DMS 273 treated with DMSO at 0.1 percent for 48 hours (cell line): ENCODE measurements at places on chromosomes 6 and 20.

DNA sequence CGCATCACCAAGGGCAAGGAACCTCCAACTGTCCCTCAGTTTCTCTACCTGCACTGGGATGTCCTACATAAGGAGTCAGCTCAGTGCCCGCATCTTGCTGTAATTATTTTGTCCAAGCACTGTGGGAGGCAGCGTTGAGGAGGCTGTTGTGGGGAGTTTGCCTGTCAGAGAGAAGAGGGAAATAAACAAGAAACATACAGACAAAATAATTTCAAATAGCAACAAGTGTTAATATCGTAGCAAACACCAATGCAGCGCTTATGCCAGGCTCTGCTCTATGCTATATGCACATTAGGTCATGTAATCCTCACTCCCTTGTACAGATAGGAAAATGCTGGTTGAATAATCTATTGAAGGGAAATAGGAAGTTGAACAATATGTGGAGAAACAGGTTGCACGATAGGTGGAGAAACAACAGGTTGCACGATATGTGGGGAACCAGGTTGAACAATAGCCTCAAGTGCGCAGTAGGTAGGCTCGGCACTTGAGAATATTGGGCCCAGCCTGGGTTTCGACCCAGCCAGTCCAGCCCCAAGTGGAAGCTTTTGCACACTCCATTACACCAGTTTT, 91.2 kb upstream of the SIRPA start:
- no peak for DNase-seq

GRCh38 chr6:155103816-155104366, 108.8 kb downstream of the TIAM2 start:
- no peak for DNase-seq

DNA sequence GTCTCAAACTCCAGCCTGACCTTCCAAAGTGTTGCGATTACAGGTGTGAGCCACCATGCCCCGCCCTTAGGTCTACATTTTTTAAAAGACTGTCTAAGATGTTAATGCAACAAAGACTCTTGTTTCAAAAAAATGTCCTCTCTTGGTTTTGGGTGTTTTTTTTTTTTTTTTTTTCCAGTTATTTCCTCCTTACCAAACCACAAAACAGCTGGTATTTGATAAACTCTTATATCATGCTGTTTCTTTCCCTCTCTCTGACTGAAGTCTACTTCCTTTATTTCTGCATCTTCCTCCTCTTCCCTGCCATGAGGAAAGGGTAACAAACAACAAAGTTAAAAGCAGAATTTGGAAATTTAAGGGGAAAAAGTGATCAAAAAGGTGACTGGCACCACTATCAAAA, 21.2 kb downstream of the STK38 start:
- DNase-seq = no peak

GRCh38 chr6:20841806-20842205, 307.5 kb downstream of the CDKAL1 start:
- DNase-seq = no peak

DNA sequence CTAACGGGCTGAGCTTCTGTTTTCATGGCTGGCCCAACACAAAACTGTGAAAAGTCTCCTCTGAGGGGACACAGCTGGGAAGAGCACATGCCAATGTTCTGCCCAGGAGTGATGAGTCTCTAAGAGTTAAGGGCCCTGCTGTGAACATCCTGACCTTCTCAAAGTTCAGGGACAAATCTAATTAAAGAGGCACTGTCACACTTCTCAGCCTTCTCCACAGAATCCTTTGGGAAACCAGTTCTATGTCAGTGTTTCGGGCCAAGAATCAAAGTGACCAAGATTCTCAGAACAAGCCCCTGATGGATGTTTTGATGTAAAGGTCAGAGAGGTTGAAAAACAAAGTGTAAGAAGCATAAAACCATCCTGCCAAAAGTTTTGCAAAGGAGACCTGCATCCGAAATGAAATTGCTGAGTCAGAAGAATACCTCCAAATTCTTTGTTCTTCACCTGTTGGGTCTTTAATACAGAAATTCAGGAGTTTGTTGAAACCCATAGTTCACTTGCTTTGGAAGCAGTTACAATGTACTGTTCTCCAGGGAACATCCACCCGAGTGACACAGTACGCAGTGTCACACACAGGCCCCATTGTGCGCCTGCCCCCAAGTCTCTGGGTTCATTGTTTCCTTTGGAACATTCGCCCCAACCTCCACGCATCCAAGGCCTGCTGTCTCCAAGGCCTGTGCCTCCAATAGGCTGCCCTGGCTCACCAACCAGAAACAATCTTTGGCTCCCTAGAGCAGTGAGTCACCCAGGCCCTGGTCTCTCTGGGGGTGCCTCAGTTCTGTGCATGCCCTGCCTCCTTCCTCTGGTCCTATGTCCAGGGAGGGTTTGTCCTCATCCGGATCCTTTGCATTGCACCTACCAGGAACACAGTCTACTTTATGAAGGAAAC, 65.5 kb upstream of the QKI start:
- DNase-seq = no peak

- DNase-seq = no peak
These were observed 92.8 kb upstream of the EPB41L1 start for GRCh38 chr20:36061754-36062153.

- no peak for DNase-seq
These were observed 572 bp downstream of the SLC2A4RG start for GRCh38 chr20:63740070-63740626.

- DNase-seq = no peak
These were observed 1.4 kb downstream of the ZNF512B start for GRCh38 chr20:63968136-63968927.

GRCh38 chr6:24979176-24979575, 43.4 kb upstream of the RIPOR2 start:
- no peak for DNase-seq

GRCh38 chr6:4910037-4910760, 93.6 kb downstream of the RPP40 start:
- no peak for DNase-seq
